ENCODE measurements at places on chromosomes 2 and 18.

DNA sequence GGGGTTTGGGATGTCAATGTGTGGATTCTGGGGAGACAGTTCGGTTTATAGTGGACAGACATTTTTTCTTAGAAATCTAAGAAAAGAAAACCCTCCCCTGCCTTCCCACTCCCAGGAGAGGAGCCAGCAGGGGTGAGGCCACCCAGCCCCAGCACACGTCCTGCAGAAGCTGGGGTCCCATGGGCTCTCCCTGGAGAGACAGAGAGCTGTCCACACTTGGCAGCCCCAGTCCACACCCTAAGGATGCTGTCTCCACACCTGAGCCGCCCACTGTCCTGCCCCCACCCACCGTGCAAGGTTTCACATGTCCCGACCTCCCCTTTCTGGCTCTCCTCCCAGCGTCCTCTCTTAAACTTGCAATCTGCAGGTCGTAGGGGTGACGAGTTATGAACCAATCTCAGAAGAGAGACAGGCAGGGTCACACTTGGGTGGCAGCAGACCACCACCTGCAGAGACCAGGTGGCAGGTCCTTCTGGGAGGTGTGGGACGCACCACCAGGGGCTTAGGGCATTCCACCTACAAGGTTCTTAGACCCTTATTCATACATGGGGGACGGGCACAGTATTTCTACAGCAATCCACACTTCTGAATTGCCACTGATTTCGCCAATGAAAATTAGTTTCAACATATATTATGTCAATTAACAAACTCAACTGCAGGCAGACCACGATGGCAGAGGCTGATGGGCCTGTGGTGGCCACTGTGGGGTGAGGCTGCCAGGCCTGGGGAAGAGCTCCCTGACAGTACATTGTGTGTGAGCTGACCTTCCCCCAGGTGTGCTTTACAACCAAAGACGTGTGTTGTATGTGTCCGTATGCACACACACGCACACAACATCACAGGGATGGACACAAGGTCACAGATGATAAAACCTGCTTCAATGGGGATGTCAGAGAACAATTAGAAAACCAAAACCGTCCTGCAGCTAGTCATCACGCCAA is 158.5 kb downstream of the TPO start:
- DNase-seq: no peak

GRCh38 chr2:159270744-159271379 is 15.6 kb downstream of the WDSUB1 start:
- no peak for DNase-seq

DNA sequence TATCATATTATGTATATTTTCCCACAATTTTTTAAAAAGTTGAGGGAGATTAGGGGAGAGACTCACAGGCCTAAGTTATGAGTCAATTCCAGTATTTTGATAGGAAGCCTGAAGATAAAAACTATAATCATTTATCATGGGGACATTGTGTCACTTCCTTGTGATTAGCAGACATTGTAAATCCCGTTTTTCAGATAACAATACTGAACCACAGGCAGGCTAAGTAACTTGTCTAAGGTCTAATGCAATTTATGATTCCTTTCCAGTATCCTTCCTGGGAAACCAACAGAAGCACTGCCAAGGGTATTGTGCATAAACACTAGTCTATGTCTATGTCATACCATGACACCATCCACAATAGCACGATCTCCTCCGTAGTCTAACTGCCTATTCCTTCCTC is 235.2 kb upstream of the PIK3C3 start:
- DNase-seq: no peak

DNA sequence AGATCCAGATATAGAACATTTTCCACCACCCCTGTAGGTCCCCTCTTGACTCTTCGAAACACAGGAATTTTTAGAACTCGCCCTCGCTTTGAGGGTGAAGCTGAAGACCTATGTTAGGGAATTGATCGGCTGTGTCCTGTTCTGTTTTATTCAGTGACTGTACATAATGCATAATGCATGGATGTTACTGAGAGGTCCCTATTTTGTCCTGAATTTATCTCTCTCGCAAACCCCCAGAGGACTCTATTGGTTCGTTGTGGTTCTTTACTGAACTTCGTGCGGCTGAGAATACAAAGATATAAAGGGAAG is 431 bp upstream of the EIF5B start:
- DNase-seq: no peak

- DNase-seq: no peak
Measured at GRCh38 chr2:234818937-234819336, 132.9 kb upstream of the SH3BP4 start.

- no peak for DNase-seq
Measured at GRCh38 chr2:146392186-146392585, 1452.6 kb upstream of the ACVR2A start.
